ENCODE measurements at places on chromosomes 3 and 15.

DNA sequence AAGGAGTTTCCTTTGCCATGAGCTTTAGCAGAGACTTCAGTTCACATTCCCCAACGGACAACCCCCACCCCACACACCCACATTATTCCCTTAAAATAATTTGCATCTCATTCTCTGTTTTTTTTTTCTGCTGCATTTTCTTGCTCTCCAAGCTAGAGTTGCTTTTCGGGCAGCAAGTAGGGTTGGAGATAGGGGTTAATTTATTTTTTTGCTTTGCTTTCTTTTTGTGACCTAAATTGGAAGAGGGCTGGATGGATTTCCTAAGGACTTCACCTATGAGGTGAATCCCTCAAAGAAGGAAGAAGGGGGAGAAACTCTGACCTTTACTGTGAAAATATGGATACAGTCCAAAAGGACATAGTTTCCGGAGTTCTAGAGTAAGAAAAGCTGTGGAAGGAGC is 6.6 kb downstream of the SOX2 start:
- no peak for DNase-seq
- peak overlapping the region; percentile 40 for H3K4me3 ChIP-seq
- peaks cover 20% of the 10 kb centered on the region for H3K4me1 ChIP-seq
- peaks cover 75% of the 10 kb centered on the region for H3K36me3 ChIP-seq

DNA sequence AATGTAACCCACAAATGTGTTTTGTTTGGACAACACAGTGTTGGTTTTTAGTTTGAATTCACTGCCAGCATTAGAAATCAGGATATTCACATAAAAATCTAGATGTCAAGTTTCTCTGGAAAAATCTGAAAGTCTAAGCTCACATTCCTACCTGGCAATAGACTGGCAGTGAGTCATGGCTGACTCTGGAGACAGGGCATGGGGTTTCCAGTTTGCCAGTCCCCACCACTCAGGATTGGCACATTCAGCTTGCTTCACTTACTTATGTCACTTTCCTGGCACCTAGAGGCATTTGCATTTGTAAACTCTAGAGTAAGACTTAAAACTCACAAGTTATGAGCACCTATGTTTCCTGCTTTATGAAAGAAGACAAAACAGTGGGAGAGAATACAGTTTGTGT is 19.1 kb upstream of the SEC61A1 start:
- H3K27me3 ChIP-seq: no peaks in the 10 kb centered on the region
- no peaks in the 10 kb centered on the region for H3K36me3 ChIP-seq
- DNase-seq: no peak
- H3K4me1 ChIP-seq: no peaks in the 10 kb centered on the region
- H3K4me3 ChIP-seq: no peak overlapping the region

DNA sequence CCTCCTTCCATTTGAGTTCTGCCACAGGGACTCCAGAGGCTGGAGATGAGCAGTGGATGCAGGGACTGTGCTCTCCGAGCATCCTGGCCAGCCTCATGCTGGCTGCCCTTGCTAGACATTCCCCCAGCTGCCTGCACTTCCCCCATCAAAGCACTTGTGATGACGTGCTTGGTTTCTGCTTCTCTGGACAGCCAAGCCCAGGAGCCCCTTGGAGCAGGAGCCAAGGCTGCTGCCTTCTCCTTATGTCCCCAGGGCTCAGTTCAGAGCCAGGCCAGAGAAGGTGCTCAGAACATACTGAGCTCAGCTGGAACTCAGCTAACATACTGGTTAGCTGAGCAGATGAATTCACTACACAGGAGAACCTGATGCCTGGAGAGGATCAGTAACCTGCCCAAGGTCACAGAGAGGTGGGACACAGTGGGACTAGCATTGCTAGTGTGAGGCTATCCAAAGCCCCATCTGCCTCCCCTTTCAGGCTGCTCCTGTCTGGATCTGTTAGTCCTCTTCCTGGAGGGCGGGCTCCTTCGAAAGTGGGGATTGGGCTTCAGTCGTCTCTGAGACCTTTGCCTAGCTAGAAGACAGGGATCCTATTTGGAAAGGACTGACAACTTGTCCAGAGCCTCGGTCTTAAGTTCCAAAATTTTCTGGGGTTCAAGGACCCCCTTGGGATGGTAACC is 4.3 kb downstream of the PCBP4 start:
- H3K4me3 ChIP-seq: no peak overlapping the region
- no peaks in the 10 kb centered on the region for H3K36me3 ChIP-seq
- H3K4me1 ChIP-seq: no peaks in the 10 kb centered on the region
- DNase-seq: no peak
- no peaks in the 10 kb centered on the region for H3K27me3 ChIP-seq

DNA sequence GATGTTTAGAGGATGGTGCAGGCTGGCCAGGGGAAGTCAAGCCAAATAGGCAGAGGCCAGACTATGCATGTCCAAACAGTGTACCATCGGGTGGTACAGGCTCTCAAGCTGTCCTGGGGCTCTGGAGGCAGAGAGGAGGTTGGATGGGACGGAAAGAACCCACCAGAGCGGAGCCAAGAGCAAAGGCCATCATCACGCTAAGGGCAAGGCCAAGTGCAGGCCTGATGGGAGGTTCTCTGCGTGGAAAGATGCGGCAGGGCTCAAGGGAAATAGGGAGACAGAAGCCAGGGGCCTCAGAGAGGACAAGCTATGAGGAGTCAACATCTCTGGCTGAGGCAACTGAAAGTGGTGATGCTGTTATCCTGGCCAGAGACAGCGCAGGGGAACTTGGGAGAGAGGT is 102.7 kb downstream of the ASB7 start:
- DNase-seq: no peak
- no peak overlapping the region for H3K27ac ChIP-seq
- H3K4me1 ChIP-seq: no peaks in the 10 kb centered on the region
- no peak overlapping the region for H3K4me3 ChIP-seq
- H3K27me3 ChIP-seq: no peaks in the 10 kb centered on the region

DNA sequence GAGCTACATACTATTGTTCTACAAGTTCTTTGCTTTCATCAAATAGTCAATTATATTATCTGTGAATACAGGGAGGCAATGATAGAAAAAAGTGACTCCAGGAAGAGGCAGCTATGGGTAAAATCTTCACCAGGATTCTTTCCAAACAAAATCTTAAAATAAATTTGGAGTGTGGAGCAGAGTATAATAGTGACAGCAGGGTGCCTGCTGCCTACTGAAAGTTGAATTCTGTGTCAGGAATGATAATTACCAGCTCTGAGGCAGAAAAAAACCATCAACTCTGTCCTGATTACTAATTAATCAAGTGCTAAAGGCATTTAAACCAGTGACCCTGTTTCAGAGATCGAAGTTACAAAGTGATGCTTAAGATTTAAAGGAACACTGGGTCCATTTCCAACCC is 148.0 kb downstream of the DIPK2A start:
- H3K27me3 ChIP-seq: no peaks in the 10 kb centered on the region
- no peak overlapping the region for H3K4me3 ChIP-seq
- H3K27ac ChIP-seq: no peak overlapping the region
- DNase-seq: no peak
- no peaks in the 10 kb centered on the region for H3K36me3 ChIP-seq

DNA sequence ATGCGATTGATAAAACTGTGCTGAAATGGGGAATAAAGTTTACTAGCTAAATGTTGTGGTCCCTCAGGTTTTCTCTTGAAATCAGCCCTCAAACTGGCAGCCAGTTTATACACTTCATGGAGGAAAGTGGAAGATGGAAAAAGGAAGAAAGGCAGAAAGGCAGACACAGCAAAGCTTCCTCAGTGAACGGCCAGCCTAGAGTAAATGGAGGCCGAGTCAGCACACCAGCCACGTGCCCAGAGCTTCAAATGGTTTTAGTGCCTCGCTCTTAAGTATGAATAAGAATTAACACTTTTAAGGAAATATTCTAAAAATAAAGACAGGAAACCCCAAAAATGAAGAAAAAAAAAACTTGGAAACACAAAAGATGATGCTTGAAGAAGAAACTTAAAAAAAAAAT is 48.3 kb downstream of the GNB4 start:
- no peak overlapping the region for H3K27ac ChIP-seq
- no peaks in the 10 kb centered on the region for H3K27me3 ChIP-seq
- peaks cover 2% of the 10 kb centered on the region for H3K4me1 ChIP-seq
- DNase-seq: no peak
- peaks cover 4% of the 10 kb centered on the region for H3K36me3 ChIP-seq

DNA sequence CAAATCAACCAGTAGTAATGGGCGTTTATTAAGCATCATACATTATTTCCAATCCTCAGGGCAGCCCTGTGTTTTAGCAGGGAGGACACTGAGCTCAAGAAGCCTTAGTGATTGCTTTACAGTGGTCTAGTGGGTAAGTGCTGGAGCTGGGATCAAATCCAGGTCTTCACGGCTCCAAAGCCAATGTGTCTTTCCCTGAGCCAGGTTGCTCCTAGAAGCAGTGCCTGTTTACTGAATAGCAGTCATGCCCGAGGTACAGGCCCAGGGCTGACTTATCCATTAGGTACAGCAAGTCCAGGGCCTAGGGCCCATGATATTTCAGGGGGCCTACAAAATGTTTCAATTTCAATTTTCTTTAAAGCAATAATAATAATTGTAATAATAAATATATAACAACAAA is 9.6 kb upstream of the SMAD6 start:
- H3K4me3 ChIP-seq: no peak overlapping the region
- H3K36me3 ChIP-seq: no peaks in the 10 kb centered on the region
- no peak overlapping the region for H3K27ac ChIP-seq
- DNase-seq: no peak
- no peaks in the 10 kb centered on the region for H3K4me1 ChIP-seq

DNA sequence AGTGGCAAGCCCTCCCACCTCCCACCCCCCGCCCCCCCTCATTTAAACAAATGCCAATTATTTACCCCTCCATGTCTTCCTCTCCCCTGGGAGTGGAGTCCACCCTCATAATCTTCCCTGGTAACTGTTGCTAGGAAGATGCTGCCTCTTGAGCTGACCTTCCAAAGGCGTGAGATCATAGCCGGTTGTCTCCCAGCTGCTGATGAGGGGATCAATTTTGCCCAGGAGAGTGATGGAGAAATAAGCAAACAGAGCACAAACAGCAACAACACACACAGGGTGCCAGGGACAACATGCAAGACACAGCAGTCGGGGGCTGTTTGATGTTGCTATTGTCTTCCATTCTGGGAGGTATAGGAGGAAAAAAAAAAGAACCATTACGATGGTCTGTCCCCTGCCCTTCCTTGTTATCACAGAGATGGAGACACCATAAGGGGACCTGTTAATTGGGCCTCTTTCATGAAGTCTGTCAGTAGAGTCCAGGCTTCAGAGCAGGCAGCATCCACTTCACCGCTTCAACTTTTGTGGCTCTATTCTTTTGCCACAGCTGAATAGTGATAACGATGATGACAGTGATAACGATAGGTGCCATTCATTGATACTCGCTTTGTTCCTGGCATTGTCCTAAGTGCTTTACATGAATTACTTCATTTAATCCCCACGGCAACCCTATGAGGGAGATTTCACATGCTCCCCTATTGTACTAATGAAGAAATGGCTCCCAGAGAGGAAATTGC is 76.9 kb upstream of the RGMA start:
- no peak overlapping the region for H3K27ac ChIP-seq
- no peaks in the 10 kb centered on the region for H3K27me3 ChIP-seq
- no peak overlapping the region for H3K4me3 ChIP-seq

DNA sequence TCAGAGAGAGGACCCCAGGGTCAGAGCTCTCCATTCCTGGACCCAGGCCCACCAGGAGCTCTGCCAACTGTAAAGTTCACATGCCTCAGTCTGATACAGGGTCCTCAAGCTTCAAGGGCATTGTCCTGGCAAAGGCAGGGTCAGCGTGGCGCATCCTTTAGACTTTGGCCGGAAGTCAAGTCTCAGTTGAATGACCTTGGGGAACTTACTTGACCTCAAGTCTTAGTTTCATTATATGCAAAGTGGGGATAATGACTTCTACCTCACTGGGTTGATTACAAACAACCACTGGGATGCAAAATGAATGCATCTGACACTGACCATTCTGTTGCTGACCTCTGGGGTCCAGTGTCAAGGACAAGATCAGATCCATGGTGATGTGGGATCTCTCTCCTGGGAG is 70.6 kb upstream of the CTSH start:
- no peaks in the 10 kb centered on the region for H3K4me1 ChIP-seq
- H3K4me3 ChIP-seq: no peak overlapping the region
- no peaks in the 10 kb centered on the region for H3K27me3 ChIP-seq

DNA sequence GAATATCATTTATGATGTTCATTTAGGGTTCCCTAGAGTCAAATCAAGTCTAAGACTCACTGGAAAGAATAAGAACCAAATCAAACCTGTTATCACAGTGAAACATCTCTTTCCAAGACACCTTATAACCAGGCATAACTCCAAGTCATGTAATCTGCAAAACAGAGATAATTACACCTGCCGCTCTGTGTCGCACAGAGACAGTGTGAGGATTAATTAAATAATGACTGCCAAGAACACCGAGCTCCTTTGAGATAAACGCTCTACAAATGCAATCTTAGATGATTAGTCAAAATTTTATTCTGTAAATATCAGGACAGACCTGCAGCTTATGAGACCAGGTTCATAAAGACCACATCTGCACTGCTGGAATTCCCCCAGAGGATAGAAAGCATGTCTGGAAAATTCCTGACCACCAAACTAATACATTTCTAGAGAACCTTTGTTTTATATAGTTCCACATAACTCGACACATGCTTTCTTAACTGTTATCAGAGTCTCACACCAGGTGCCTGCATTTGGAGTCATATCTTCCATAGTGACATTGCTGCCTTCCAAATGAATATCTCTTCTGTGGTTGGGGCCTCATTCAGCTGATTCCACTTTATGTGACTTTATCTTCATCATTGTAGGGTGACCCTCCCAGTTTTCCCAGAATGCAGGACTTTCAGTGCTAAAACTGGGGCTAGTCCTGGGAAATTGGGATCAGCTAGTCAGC is 252.8 kb downstream of the CD47 start:
- no peak overlapping the region for H3K27ac ChIP-seq
- no peak for DNase-seq

DNA sequence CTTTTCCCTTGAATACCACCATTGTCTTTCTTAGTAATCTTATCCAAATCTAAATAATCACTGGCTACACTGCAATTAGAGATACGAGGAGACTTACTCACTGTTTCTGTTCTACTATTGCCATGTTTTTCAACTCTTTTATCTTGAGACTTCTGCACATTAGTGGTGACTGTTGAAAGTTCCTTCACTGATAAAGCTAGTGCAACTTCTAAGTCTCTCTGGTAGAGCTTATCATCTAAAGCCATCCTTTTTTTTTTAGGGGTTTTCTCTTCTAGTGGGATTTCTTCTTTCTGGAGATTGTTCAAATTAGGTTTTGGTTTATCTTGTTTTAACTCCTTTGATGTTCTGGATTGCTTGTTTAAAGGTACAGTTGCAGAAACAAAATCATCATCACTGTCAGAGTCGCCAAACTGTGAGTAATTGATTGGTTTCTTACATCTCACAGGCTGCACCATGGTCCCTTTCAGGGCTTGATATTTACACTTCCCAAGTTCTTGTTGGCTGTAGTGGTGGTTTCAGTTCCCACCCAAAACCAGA is 37.7 kb downstream of the NCK1 start:
- H3K4me1 ChIP-seq: no peaks in the 10 kb centered on the region
- peaks cover 9% of the 10 kb centered on the region for H3K36me3 ChIP-seq
- H3K27me3 ChIP-seq: no peaks in the 10 kb centered on the region

GRCh38 chr3:182108371-182108770 is 396.6 kb downstream of the SOX2 start:
- 0 out of 2 replicates have a peak, but pooled peaks cover 3% of the 10 kb centered on the region for H3K36me3 ChIP-seq
- no peaks in the 10 kb centered on the region for H3K4me1 ChIP-seq
- no peaks in the 10 kb centered on the region for H3K27me3 ChIP-seq
- no peak for DNase-seq

- no peak for DNase-seq
- H3K4me3 ChIP-seq: no peak overlapping the region
- no peaks in the 10 kb centered on the region for H3K27me3 ChIP-seq
Observed at GRCh38 chr3:77326586-77326985, 286.7 kb downstream of the ROBO2 start.

GRCh38 chr15:25249236-25250010 is 189.4 kb downstream of the UBE3A start:
- DNase-seq: peak; percentile 9
- no peak overlapping the region for H3K27ac ChIP-seq
- no peaks in the 10 kb centered on the region for H3K27me3 ChIP-seq
- no peaks in the 10 kb centered on the region for H3K4me1 ChIP-seq
- no peak overlapping the region for H3K4me3 ChIP-seq
- H3K36me3 ChIP-seq: peaks cover 3% of the 10 kb centered on the region

All from H9 (cell line).